H1 (cell line): ENCODE measurements at places on chromosomes 13 and 19.

GRCh38 chr19:482186-483041 lies 13.9 kb upstream of the MADCAM1 start:
- DNase-seq: no peak

DNA sequence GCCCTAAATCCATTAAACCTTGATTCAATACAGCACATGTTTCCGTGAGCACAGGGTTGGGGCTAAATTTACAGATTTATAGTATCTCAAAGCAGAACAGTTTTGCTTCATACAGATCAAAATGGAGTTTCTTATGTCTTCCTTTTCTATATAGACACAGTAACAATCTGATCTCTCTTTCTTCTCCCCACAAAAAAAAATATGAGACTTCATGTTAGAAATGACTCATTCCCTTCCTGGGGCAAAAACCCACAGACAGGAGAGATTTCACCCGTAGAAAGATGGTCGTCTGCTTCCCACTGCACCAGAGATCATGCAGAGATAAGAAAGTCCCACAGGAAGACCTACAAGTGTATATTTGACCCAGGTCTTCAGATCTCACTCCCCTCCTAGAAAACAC lies 7.7 kb upstream of the ZNF611 start:
- no peak for DNase-seq

GRCh38 chr19:7292352-7292949 lies 1.8 kb downstream of the INSR start:
- DNase-seq: no peak

- DNase-seq: no peak
Observed at GRCh38 chr19:16882146-16882545, 6.7 kb upstream of the F2RL3 start.

DNA sequence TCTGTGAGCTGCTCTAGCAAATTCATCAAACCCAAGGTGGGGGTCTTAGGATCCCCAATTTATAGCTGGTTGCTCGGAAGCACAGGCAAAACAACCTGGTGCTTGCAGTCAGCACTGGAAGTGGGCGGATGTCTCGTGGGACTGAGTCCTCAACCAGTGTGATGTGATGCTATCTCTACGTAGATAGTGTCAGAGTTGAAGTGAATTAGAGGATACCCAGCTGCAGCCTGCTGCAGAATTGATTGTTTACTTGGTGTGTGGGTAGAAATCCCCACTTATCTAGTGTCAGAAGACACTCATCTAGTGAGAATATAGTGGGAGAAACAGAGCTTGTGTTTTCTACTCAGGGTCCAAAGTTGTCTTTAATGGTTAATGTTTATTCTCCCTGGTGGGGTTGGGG lies 63.3 kb downstream of the CBY2 start:
- DNase-seq: no peak

DNA sequence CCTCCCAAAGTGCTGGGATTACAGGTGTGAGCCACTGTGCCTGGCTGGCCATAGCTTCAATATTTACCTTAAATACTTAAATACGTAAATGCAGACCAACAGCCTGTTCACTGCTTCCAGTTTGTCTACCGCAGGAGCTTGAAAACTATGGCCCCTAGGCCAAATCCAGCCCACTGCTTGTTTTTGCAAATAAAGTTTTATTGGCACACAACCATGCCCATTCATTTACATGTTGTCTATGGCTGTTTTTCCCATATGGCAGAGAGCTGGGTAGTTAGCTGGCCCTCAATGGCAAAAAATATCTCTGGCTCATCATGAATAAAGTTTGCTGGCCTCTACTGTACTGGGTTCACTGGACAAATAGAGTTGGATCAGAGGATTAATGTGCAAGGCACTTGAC lies 11.8 kb downstream of the PRR12 start:
- DNase-seq: no peak

DNA sequence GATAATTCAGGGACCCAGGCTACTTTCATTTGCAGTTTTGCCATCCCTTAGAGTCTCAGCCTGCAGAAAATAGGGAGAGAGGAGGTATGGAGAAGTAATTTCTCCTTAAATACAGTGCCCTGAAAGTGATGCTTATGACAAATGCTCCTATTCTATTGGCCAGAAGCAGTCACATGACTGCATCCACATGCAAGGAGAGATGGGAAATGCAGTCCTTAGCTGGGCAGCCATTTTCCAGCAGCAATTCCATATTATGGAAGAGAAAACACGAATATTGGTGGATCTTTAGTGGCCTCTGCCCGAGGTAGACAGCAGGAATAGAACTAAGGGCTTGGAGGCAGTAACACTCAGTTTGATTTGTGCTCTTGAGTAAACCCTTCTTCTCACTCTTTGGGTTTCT lies 39.4 kb downstream of the VAV1 start:
- no peak for DNase-seq

GRCh38 chr13:48296528-48296927 lies 7.0 kb upstream of the RB1 start:
- DNase-seq: no peak

DNA sequence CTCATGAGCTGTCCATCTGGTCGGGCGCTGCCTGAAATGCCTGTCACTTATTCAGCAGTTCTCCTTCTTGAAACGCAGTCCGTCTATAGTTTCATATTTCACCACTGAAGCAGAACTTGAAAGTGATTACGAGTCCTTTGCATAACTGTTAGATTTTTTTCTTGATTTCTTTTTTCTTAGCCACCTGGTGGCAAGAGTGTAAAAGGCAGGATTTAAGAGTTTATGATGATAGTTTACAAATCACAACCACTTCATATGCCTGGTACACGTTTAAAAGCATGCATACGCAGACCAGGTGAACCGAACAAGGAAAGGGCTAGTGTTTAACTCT lies 45.8 kb downstream of the GGACT start:
- DNase-seq: no peak

- DNase-seq: peak; percentile 72
Observed at GRCh38 chr19:4971424-4971793, 2.5 kb downstream of the KDM4B start.

DNA sequence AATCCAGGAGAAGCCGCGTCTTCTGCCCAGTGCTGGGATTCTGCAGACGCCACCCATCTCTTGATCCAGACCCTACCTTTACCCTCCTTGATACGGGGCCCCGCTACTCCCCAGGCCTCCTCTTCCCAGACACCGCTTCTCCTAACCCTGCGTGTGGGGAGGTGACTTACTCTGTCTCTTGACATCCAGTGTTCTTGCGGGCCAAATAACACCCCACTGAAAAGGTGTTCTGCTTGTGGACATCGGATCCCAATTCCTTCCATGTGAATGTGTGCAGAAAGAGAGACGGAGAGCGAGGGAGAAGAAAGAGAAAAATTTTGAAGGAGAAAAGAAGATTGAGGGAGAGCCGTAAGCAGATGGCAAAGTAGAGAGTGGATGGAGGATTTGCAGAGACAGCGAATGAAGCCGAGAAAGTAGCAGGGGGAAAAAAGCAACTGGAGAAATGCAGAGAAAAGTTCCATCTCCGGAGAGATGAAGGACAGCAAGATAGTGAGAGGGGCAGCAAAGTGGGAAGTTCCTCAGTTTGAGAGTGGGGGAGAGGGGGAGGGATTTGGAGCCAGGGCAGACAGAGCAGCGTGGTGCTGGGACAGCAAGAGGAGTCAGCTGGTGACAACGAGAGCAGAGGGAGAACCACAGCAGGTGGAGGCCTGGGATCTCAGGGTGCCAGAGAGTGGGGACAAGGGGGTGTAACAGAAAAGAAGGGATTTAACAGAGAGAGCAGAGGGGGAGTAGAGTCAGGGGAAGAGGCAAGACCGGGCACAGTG lies 814 bp downstream of the ZNF480 start:
- no peak for DNase-seq

- no peak for DNase-seq
Observed at GRCh38 chr19:18541258-18541991, 1.9 kb downstream of the FKBP8 start.

GRCh38 chr19:46426506-46427162 lies 2.1 kb downstream of the PNMA8C start:
- DNase-seq: no peak

GRCh38 chr13:98970330-98970729 lies 7.5 kb downstream of the DOCK9 start:
- DNase-seq: no peak

GRCh38 chr13:66887088-66887487 lies 343.0 kb downstream of the PCDH9 start:
- no peak for DNase-seq

GRCh38 chr19:28159065-28159464 lies 1053.9 kb downstream of the UQCRFS1 start:
- DNase-seq: no peak

DNA sequence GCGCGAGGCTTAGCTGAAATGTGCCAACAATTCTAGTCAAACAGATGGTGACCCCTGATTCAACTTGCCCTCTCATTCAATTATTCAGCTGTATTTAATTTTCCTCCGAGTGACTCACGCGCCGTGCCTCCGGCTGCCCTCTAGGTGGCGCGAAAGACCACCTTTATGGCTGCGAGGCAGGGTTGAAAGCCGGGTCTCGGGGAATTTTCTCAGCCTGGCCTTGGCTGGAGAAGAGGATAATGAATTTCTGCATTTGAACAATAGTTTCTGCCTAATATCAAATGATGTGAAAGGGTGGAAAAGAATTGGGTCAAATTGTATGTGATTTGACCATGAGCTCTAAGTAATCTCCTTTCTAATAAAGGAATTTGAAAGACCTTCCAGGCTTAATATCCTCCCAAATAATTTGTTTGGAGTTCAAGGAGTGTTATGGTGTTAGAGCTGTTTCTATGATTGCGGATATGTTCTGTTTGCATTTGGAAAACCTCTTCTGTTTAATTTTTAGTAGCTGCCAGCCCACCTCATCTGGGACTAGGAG lies 310.9 kb downstream of the ZNF536 start:
- peak; percentile 82 for DNase-seq

DNA sequence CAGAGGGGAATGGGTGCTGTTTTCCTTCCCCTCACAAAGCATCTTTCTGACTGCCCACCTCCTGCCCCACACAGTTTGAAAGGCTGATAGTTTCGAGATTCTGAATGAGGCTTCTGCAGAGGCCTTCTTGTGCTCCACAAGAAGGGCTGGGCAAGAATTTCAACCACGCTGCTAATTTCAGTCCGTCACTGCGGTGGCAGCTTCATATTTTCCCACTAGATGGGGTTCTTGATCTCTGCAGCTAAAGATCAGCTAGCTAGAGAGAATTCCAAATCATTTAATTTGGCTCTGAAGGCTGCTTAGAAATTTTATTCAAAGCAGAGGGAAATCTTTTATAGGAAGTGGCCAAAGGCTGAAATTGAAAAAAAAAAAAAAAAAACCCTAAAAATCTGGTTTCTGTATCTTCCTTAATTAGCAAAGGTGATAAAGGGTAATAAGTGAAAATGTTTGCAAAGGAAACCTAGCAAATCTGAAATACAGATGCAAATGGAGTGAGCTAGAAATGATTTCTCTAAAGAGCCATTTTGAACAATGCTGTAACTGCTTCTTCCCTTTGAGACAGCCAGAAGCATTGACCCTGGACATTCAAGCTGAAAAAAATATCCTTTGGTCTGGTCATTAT lies 38.0 kb upstream of the C13orf42 start:
- DNase-seq: peak; percentile 66

DNA sequence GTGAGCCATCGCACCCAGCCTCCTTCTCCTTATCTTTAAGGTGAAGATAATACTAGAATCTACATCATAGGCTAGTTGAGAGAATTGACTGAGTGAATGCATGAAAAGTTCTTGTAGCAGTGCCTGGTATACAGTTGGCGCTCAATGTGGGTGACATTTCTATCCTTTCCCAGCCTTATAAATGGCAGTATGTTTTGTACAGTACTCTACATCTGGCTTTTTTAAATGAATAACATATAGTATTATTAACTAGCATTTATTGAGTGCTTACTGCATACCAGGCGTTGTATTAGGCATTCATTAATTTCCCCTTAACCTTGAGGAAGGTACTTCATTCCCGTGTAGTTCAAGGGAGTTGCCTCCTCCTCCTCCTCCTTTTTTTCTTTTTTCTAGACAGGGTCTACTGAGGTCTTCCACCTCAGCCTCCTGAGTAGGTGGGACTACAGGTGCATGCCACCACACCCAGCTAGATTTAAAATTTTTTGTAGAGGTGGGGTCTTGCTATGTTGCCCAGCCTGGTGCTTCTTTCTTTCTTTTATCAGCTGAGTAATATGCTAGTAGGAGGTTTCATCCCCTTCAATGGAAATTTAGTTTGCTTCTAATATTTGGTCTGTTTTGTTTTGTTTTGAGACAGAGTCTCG lies 2.8 kb downstream of the C5AR1 start:
- DNase-seq: no peak

DNA sequence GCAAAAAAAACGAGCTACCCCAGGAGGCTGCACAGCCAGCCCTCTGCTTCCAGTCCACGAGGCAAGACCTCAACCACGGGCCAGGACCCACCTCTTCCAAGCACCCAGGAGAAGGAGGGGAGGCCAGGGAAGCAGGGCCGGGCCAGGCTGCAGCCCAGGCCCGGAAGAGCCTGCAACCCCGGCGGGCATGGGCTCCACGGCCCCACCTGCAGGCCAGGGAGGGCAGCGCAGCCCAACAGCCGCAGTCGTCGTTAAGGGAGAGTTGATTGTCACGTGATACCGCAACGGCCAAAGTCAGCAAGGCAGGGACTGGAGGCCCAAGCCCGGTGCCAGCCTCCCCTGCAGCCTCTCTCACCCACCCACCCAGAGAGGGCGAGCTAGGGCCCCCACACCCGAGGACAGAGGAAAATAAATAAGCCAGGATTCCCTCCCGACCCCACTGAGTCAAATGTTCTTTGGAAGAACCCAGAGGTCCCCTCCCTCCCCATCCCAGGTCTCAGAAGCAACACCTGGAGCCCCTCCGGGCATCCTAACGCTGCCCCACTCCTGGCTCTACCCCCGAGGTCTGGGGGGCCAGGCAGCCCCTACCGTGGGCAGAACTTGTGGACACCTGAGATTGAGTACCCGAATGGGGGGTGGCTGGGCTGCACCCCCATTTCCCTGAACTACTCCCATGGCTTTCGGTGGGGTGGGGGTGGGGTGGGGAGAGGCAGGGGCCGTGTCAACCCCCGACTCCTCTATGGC lies 5.2 kb upstream of the REXO1 start:
- DNase-seq: peak; percentile 98

DNA sequence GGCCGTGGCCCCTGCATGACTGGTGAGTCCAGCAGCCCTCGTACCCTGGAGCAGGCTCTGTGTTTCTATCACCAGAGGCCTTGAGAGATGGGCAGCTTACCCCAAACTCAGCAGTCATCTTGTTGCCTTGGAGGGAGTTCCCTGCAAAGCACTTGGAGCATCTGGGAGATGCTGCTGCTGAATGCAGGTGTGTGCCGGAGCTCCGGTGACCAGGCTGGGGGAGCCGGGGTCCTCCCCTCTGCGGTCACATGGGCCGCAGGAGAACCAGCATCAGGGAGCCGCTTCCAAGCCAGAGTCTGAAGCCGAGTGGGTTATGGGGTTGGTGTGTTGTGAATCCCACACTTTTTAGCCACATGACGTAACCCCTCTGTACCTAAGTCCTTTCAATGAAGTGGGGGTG lies 82.8 kb downstream of the TEX29 start:
- DNase-seq: no peak

- no peak for DNase-seq
Observed at GRCh38 chr19:4548238-4548584, 8.4 kb upstream of the LRG1 start.

- DNase-seq: no peak
Observed at GRCh38 chr13:50512474-50513299, 330.8 kb downstream of the DLEU7 start.
